HCT116 (cell line): ENCODE measurements at places on chromosomes 7 and 10. TPM values are rescaled to one million over a fixed set of nuclear protein-coding genes. Genes with fewer than 3 reads are reported as not detected.
A peak's percentile ranks its signal among the peaks of the same experiment; 100 is the strongest.

Gene GRID2IP
- total RNA-seq: 3.2 TPM

Gene EBLN1
- total RNA-seq: not detected

Gene RPEL1
- 0.10 TPM for total RNA-seq

Gene TUBB8
- total RNA-seq: 0.39 TPM

Gene TFPI2
- 0.15 TPM for total RNA-seq

Gene GPR158
- total RNA-seq: 2.9 TPM

DNA sequence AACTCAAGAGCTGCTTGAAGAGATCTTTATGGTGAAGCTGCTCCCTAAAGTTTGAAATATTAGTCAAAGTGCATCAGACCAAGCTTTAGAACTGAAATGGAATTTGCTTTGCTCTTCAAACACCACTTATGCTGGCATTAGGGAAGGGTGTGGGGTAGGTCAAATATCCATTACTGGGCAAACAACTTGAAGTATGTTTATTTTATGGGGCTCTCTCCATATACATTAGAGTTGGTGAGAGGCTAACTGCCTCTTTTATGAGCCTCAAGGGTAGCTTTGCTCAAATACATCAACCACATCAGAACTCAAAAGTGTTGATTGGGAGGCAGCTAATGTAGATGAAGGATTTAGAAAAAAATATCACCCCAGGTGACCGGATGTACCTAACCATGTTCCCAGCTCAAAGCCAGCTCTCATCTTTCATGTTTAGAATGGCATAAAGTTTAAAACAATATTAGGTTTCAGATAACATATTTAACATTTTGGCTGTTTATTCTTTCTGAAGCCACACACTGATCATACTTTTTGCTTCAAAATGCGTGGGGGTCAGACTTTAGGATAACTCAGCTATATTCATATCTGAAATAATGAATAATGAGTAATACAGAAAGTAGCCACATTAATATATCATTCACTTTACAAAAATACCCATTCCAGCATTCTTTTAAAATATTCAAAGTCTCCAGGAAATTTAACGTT is 318.6 kb downstream of the PTEN start:
- H3K4me1 ChIP-seq: no peaks in the 10 kb centered on the region
- DNase-seq: no peak
- no peaks in the 10 kb centered on the region for H3K36me3 ChIP-seq
- H3K27ac ChIP-seq: no peak overlapping the region
- no peak overlapping the region for H3K4me3 ChIP-seq

GRCh38 chr10:58326967-58327381 is 7.8 kb upstream of the UBE2D1 start:
- no peaks in the 10 kb centered on the region for H3K4me1 ChIP-seq
- H3K36me3 ChIP-seq: no peaks in the 10 kb centered on the region
- no peaks in the 10 kb centered on the region for H3K27me3 ChIP-seq
- no peak for DNase-seq
- H3K4me3 ChIP-seq: no peak overlapping the region
- H3K27ac ChIP-seq: no peak overlapping the region

DNA sequence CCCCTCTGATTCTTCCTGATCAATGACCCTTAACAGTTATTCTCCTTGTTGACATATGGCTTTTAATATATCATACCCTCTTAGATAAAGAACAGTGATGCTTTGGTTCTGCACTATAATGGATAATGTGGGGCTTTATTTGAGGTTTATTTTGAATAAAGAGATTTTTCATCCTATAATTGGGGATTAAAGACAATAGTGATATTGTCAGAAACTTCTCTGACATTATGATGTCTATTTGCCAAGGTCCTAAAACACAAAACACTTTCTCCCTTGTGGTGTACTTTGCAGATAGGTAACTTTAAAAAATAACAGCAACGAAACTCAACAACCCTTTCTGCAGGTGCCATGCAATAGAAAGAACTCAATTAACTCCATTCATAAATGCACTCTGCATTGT is 243.6 kb upstream of the RHOBTB1 start:
- H3K27me3 ChIP-seq: no peaks in the 10 kb centered on the region
- H3K27ac ChIP-seq: no peak overlapping the region
- H3K4me1 ChIP-seq: no peaks in the 10 kb centered on the region
- H3K36me3 ChIP-seq: no peaks in the 10 kb centered on the region
- DNase-seq: no peak

DNA sequence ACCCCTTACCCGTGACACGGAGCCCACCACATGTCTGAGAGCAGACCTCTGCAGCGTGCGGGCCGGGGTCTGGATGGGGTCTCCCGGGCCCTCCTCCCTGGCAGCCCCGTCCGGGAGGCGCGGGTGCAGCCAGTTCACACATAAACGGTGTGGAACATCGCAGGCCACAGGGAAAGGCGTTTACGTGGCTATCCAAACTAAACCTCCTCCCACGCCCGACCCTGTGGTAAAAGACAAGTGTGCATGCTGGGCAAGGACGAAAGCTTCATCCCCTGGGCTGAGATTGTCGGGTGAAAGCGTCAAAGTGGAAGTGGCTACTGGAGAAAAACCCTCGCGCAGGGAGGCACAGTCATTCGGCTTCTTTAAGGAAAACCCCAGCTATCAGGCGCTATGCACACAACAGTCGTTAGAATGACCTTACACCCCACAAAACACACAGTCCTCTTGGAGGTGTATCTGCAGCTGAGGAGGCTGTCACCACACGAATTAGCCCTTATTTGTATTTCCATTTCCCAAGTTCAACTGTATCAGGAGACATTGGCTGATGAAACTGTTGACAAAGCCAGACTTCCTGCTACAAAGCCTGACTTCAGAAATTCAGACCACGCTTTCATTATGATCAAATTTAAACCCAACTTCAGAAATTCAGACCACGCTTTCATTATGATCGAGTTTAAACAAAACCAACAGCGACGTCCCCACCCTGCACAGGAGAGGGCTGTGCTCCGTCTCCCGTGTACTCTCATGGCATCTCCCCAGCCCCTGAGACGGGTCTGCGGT is 15.3 kb downstream of the GPER1 start:
- no peaks in the 10 kb centered on the region for H3K27me3 ChIP-seq
- H3K4me1 ChIP-seq: no peaks in the 10 kb centered on the region
- no peak overlapping the region for H3K4me3 ChIP-seq
- no peak overlapping the region for H3K27ac ChIP-seq

- H3K4me1 ChIP-seq: no peaks in the 10 kb centered on the region
- H3K4me3 ChIP-seq: no peak overlapping the region
- H3K36me3 ChIP-seq: no peaks in the 10 kb centered on the region
- DNase-seq: no peak
Observed at GRCh38 chr7:122064971-122065370, 79.1 kb downstream of the AASS start.

- peaks cover 2% of the 10 kb centered on the region; the same call in 1 of the 2 replicates for H3K27me3 ChIP-seq
- no peak overlapping the region for H3K4me3 ChIP-seq
- no peak overlapping the region for H3K27ac ChIP-seq
- H3K4me1 ChIP-seq: no peaks in the 10 kb centered on the region
- no peaks in the 10 kb centered on the region for H3K36me3 ChIP-seq
- DNase-seq: no peak
Observed at GRCh38 chr10:132876993-132877431, 65.4 kb downstream of the CFAP46 start.

- H3K27ac ChIP-seq: no peak overlapping the region
- no peak overlapping the region for H3K4me3 ChIP-seq
- no peaks in the 10 kb centered on the region for H3K36me3 ChIP-seq
- no peaks in the 10 kb centered on the region for H3K4me1 ChIP-seq
Observed at GRCh38 chr10:132601567-132601966, 64.0 kb downstream of the INPP5A start.

- H3K4me1 ChIP-seq: peaks cover 21% of the 10 kb centered on the region
- no peak overlapping the region for H3K4me3 ChIP-seq
- H3K27ac ChIP-seq: no peak overlapping the region
- H3K36me3 ChIP-seq: no peaks in the 10 kb centered on the region
Observed at GRCh38 chr7:152520861-152521302, 85.1 kb upstream of the KMT2C start.

DNA sequence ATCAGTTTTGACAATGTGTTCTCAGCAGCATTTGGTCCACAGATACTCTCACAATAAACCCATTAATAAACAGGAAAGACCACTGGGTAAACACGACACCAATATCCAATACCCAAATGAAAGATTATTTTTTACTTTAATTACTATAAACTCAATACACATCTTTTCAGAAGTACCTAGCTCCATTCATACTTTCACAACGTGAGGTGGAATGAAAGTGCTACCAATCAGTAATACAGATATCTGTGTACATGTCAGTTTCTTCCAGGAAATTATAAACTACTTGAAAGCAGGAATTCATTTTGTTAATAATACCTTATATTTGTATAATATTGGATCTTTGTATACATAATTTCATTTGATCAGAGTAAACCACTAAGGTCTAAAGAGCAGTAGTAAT is 11.9 kb downstream of the CDK6 start:
- no peak for DNase-seq
- H3K4me3 ChIP-seq: no peak overlapping the region
- no peak overlapping the region for H3K27ac ChIP-seq
- no peaks in the 10 kb centered on the region; the same call in 1 of the 2 replicates for H3K36me3 ChIP-seq
- H3K4me1 ChIP-seq: peaks cover 3% of the 10 kb centered on the region; the same call in 1 of the 2 replicates
- no peaks in the 10 kb centered on the region for H3K27me3 ChIP-seq

- no peaks in the 10 kb centered on the region for H3K27me3 ChIP-seq
- H3K4me3 ChIP-seq: no peak overlapping the region
- H3K36me3 ChIP-seq: no peaks in the 10 kb centered on the region
- H3K27ac ChIP-seq: no peak overlapping the region
- DNase-seq: no peak
Observed at GRCh38 chr7:124779194-124779593, 13.6 kb upstream of the GPR37 start.

DNA sequence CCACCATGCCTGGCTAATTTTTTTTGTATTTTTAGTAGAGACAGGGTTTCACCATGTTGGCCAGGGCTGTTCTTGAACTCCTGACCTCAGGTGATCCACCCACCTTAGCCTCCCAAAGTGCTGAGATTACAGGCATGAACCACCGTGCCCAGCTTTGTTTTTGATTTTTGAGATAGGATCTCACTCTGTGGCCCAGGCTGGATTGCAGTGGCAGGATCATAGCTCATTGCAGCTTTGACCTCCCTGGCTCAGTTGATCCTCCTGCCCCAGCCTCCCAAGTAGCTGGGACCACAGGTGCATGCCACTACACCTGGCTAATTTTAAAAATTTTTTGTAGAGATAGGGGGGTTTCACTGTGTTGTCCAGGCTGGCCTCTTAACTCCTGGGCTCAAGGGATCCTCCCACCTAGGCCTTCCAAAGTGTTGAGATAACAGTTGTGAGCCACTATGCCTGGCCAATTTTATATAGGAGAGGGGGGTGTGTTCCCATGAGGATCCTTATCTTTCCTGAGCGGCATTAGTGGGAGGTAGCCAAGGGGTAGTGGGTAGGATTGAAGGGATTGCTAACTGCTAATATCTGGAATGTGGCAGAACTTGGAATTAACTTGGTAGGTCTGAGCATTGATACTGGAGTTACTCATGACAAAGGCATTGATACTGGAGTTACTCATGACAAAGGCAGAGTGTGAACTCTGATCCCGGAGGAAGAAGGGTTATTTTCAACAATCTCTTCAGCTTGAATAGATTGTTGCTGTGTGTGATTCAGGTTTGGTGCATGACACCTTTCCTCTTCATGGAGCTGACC is 1.0 kb upstream of the NOLC1 start:
- peaks cover 62% of the 10 kb centered on the region; the same call in 1 of the 2 replicates for H3K36me3 ChIP-seq
- peak overlapping the region; percentile 68 for H3K27ac ChIP-seq
- H3K27me3 ChIP-seq: no peaks in the 10 kb centered on the region
- peak overlapping the region; percentile 17 for H3K4me3 ChIP-seq
- DNase-seq: no peak

DNA sequence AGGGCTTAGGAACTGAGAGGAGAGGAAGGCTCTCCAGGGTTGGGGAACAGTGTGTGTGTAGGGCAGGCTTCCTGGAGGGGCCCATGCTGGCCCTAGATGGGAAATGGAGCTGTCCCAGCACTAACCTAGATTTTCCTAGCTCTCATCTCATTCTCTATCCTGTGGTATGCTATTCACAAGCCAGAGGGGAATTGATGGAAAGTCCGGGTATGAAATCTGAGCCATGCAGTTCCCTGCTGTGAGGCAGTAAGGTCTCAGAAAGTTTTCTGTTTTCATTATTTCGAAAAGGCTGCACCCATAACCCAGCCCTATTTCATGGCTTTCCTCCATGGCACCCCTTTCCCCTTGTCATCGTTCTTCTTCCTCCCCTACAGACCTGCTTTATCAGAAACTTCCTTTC is 220.3 kb downstream of the RPS24 start:
- DNase-seq: no peak
- no peaks in the 10 kb centered on the region for H3K36me3 ChIP-seq
- no peaks in the 10 kb centered on the region for H3K27me3 ChIP-seq
- no peak overlapping the region for H3K27ac ChIP-seq
- no peak overlapping the region for H3K4me3 ChIP-seq

DNA sequence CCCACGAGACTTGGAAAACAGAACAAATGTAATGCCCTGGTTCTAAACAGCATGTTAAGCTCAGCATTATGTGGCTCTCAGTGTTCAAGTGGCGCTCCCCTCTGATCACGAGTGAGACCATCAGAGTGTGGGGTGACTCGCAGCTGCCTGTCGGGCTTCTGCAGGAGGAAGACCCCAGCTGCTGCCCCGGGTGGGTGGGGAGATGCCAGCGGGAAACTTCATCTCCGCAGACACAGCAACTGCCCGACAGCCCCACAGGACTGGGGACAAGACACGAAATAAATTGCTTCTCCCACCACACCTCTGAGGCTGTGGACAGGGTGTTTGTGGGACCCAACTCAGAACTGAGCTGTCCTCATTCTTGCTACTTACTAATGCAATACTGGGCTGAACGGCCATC is 126.3 kb upstream of the KIF5B start:
- DNase-seq: no peak
- no peak overlapping the region for H3K27ac ChIP-seq
- no peaks in the 10 kb centered on the region for H3K4me1 ChIP-seq

GRCh38 chr10:86267286-86268195 is 99.1 kb downstream of the GRID1 start:
- H3K27me3 ChIP-seq: no peaks in the 10 kb centered on the region
- DNase-seq: no peak
- no peaks in the 10 kb centered on the region for H3K4me1 ChIP-seq
- H3K4me3 ChIP-seq: no peak overlapping the region
- no peaks in the 10 kb centered on the region for H3K36me3 ChIP-seq
- no peak overlapping the region for H3K27ac ChIP-seq

GRCh38 chr7:8057566-8057965 is 89.0 kb downstream of the GLCCI1 start:
- no peaks in the 10 kb centered on the region for H3K27me3 ChIP-seq
- no peak overlapping the region for H3K27ac ChIP-seq
- no peaks in the 10 kb centered on the region for H3K36me3 ChIP-seq
- no peak for DNase-seq
- H3K4me1 ChIP-seq: no peaks in the 10 kb centered on the region

GRCh38 chr7:101545441-101546190 is 83.5 kb downstream of the MYL10 start:
- H3K27ac ChIP-seq: no peak overlapping the region
- no peaks in the 10 kb centered on the region for H3K36me3 ChIP-seq
- H3K4me1 ChIP-seq: no peaks in the 10 kb centered on the region
- H3K4me3 ChIP-seq: no peak overlapping the region
- H3K27me3 ChIP-seq: no peaks in the 10 kb centered on the region

GRCh38 chr7:3650844-3651243 is 349.8 kb downstream of the SDK1 start:
- no peak for DNase-seq
- peaks cover 9% of the 10 kb centered on the region; the same call in 1 of the 2 replicates for H3K27me3 ChIP-seq
- H3K36me3 ChIP-seq: no peaks in the 10 kb centered on the region
- no peak overlapping the region for H3K4me3 ChIP-seq
